ENCODE measurements at places on chromosomes 7 and 10. TPM values are rescaled to one million over a fixed set of nuclear protein-coding genes. Genes with fewer than 3 reads are reported as not detected.

Gene SEMA3C
- 52.2 TPM for total RNA-seq

Gene USP54
- total RNA-seq: 16.7 TPM

Gene ZNF680
- 21.5 TPM for total RNA-seq

Gene CACUL1
- 24.2 TPM for total RNA-seq

Gene TMEM196
- total RNA-seq: not detected

Gene NEBL
- 786 TPM for total RNA-seq

Gene ARHGAP21
- total RNA-seq: 38.9 TPM

Gene ATG9B
- total RNA-seq: not detected

Gene SAMD9L
- 7.0 TPM for total RNA-seq

Gene TRIM74
- not detected for total RNA-seq

DNA sequence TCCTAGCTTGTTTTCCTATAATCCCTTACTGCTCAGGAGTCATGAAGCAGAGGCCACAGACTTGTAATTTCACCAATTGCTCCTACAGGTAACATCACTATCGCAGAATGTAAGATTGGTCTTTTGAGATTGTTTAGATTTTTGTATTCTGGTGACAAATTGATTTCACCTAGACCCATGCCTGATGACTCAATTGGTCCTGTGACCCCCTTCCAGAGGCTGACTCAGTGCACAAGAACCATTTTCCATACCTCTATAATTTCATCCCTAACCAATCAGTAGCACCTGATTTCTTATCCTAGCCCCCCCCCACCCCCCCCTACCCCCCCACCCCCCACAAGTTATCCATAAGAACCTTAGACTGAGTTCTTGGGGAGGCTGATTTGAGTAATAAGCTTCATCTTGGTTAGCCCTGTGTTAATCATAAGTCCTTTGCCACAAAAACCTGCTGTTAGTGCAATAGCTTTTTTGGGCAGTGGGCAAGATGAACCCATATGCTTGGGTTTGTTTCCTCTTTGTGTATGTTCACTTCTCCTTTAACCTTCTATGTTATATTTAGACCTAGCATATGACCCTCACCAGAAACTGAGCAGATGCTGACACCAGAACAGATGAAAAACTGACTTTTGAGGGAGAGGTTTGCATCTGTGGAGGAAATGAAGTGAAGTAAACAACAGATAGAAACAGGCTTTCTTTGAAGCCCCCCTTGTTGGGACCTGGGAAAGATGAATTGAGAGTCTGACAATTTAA lies 187.1 kb downstream of the KIF20B start:
- H3K27ac ChIP-seq: no peak overlapping the region
- no peaks in the 10 kb centered on the region for H3K4me1 ChIP-seq
- peaks cover 7% of the 10 kb centered on the region for H3K27me3 ChIP-seq
- no peaks in the 10 kb centered on the region for H3K36me3 ChIP-seq
- H3K4me3 ChIP-seq: no peak overlapping the region

DNA sequence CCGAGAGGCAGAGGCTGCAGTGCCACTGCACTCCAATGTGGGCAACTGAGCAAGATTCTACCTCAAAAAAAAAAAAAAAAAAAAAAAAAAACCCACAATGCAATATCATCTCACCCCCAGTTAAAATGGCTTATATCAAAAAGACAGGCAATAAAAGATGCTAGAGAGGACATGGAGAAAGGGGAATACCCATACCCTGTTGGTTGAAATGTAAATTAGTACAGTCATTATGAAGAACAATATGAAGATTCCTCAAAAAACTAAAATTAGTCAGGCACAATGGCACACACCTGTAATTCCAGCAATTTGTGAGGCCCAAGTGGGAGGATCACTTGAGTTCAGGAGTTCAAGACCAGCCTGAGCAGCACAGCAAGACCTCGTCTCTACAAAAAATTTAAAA lies 25.7 kb downstream of the ABI1 start:
- peaks cover 16% of the 10 kb centered on the region for H3K4me1 ChIP-seq
- H3K27me3 ChIP-seq: no peaks in the 10 kb centered on the region
- no peak for DNase-seq
- no peak overlapping the region for H3K4me3 ChIP-seq
- no peak overlapping the region for H3K27ac ChIP-seq

DNA sequence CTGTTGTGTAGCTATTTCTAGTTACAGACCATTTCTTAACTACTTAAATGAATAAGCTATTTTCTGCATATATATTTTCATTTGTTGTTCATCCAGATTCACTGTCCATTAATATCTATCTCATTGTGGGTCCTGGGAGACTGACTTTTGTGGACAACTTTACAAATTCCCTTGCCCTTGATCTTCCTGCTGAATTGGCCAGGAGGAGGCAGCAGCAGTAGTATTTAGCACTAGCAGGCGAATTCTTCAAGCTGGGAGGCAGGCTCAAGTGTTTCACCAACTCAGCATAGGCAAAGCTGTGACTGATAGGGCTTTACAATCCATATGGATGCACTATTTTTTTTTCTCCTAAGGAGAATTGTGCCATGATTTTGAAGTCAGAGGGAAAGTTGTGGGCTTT lies 461.0 kb upstream of the NRG3 start:
- H3K4me1 ChIP-seq: no peaks in the 10 kb centered on the region
- H3K4me3 ChIP-seq: no peak overlapping the region
- no peaks in the 10 kb centered on the region for H3K27me3 ChIP-seq
- no peak for DNase-seq
- H3K36me3 ChIP-seq: no peaks in the 10 kb centered on the region

GRCh38 chr7:105685161-105685560 lies 103.9 kb upstream of the EFCAB10 start:
- no peak overlapping the region for H3K27ac ChIP-seq
- peaks cover 4% of the 10 kb centered on the region for H3K4me1 ChIP-seq
- DNase-seq: no peak
- no peaks in the 10 kb centered on the region for H3K27me3 ChIP-seq

- no peak overlapping the region for H3K4me3 ChIP-seq
- no peak for DNase-seq
- H3K4me1 ChIP-seq: no peaks in the 10 kb centered on the region
- no peaks in the 10 kb centered on the region for H3K27me3 ChIP-seq
- no peaks in the 10 kb centered on the region for H3K36me3 ChIP-seq
Measured at GRCh38 chr10:69951658-69952057, 101.0 kb upstream of the MACROH2A2 start.

DNA sequence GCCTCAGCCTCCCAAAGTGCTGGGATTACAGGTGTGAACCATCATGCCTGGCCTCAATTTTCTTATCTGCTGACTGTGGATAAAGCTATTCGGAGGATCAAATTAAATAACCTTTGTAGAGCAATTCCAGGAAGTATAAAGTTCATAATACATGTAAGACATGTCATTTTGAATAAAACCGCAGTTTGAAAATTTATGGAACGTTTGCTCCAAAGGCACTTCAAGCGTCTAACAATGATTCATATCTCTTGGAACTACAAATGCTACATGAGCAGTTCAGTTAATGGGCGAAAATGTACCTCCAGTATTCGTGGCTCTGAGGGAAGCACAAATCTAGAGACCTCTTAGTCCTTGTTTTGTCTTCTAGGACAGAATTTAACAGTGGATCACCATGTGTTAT lies 190.3 kb downstream of the GALNT17 start:
- H3K27ac ChIP-seq: no peak overlapping the region
- no peak overlapping the region for H3K4me3 ChIP-seq
- H3K27me3 ChIP-seq: no peaks in the 10 kb centered on the region
- H3K36me3 ChIP-seq: no peaks in the 10 kb centered on the region
- no peak for DNase-seq

GRCh38 chr7:332646-333392 lies 42.8 kb downstream of the FOXL3 start:
- peak overlapping the region; percentile 70 for H3K27ac ChIP-seq
- H3K36me3 ChIP-seq: no peaks in the 10 kb centered on the region
- H3K4me1 ChIP-seq: peaks cover 17% of the 10 kb centered on the region

DNA sequence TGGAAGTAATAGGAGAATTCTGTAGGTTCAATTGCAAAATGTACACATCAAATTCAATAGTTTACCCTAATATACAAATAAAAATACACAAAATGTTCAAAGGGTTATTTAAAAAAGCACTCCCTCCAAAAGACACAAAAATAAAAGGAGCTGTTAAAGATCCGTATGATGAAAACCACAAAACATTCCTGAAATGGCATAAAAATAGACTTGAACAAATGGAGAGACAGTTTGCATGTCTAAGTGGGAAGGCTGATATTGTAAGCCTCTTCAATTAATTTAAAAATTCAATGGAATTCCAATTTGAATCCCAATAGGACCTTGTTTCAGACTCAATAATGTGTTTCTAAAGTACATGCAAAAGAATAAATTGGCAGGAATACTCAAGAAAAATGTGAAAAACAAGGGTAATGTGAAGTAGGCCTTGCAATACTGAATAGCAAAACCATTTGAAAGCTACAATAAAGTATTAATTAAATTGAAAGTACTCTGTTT lies 38.0 kb upstream of the INSYN2A start:
- no peak overlapping the region for H3K4me3 ChIP-seq
- no peak for DNase-seq
- H3K4me1 ChIP-seq: no peaks in the 10 kb centered on the region
- no peaks in the 10 kb centered on the region for H3K27me3 ChIP-seq
- no peak overlapping the region for H3K27ac ChIP-seq

GRCh38 chr10:118362103-118362502 lies 20.0 kb upstream of the FAM204A start:
- no peak overlapping the region for H3K27ac ChIP-seq
- H3K4me3 ChIP-seq: no peak overlapping the region
- no peaks in the 10 kb centered on the region for H3K27me3 ChIP-seq
- H3K36me3 ChIP-seq: no peaks in the 10 kb centered on the region

GRCh38 chr7:41108821-41109220 lies 594.1 kb downstream of the INHBA start:
- no peaks in the 10 kb centered on the region for H3K36me3 ChIP-seq
- H3K4me3 ChIP-seq: no peak overlapping the region
- no peak for DNase-seq
- H3K27ac ChIP-seq: no peak overlapping the region

- H3K4me1 ChIP-seq: no peaks in the 10 kb centered on the region
- H3K27ac ChIP-seq: no peak overlapping the region
- no peak overlapping the region for H3K4me3 ChIP-seq
- H3K27me3 ChIP-seq: no peaks in the 10 kb centered on the region
- no peaks in the 10 kb centered on the region for H3K36me3 ChIP-seq
Measured at GRCh38 chr10:15879663-15880062, 19.4 kb upstream of the MINDY3 start.

Data from heart right ventricle (tissue), 16 donors.